ENCODE measurements at places on chromosomes 7 and 10.

GRCh38 chr7:126698446-126698845 lies 554.3 kb downstream of the GRM8 start:
- no peak for DNase-seq

- DNase-seq = no peak
Observed at GRCh38 chr7:137846549-137846826, 286 bp downstream of the DGKI start.

- DNase-seq = no peak
Observed at GRCh38 chr10:12358863-12359564, 9.7 kb downstream of the CAMK1D start.

GRCh38 chr10:125538947-125539731 lies 143.8 kb downstream of the TEX36 start:
- no peak for DNase-seq

GRCh38 chr7:18536486-18536885 lies 40.9 kb downstream of the HDAC9 start:
- DNase-seq = no peak

- no peak for DNase-seq
Observed at GRCh38 chr7:6480323-6480660, 32.5 kb upstream of the DAGLB start.

GRCh38 chr7:2614631-2615330 lies 17.0 kb upstream of the TTYH3 start:
- DNase-seq = no peak

DNA sequence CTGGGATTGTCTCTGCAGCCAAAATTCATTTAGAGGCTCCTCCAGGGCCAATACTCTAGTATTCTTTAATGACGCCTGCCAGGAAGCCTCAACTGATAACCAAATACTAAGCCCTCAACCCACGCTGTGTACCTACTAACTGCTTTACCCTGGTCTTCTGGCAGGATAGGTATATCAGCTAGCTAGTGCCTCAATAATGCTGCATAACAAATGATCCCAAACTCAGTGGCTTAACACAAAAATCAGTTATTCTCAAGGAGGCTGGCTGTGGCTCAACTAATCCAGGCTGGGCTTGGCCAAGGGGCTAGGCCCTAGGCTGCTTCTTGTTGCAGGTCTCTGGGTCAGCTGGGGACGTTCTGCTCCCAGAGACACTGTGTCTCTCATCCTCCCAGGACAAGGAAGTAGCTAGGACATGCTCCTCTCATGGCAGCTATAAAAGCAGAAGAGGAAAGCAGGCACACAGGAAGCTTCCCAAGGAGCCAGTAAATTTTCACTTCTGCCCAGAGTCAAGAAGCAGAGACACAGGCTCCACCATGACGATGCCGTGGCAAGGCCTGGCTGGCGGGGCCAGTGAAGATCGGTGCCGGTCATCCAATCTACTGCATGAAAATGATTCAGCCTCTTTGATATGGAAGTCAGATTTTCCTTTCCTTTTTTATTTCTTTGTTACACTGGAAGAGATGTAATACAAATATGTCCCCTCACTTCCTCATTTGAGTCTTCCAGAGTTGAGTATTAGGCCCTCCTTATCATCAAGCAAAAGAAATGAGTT lies 28.6 kb upstream of the COL13A1 start:
- DNase-seq = no peak

GRCh38 chr7:68235937-68236336 lies 1239.3 kb downstream of the TYW1 start:
- no peak for DNase-seq

DNA sequence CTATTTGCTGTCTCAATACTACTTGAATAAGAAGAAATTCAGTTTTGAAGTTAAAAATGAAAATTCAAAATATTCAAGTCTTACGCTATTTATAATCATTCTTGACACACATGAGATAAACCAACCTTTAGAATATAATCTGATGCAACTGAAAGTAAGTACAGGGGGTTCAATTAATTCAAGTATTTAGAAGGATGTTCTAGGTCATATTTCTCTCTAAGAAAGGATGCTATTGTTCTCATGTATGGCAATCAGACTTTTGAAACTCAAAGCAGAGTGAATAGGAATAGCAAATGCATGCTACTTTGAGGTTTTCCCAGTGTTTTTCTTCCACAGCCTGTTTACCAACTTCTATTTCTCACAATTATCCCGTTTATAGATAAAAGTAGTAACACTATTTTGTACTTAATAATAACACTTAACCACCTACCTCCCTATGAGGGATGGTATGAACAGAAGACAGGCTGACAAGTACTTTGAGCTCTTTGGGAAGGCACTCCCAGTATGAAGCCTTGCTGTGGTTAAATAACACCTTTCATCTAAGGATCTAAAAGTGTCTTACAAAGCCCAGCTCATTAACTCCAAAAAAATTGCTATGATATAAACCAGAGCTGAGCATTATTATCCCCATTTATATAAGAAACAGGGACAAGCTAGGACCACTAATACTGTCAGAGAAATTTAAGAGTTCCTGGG lies 18.0 kb upstream of the SPOCK2 start:
- no peak for DNase-seq

- no peak for DNase-seq
Observed at GRCh38 chr10:22740180-22740579, 25.8 kb upstream of the PIP4K2A start.

DNA sequence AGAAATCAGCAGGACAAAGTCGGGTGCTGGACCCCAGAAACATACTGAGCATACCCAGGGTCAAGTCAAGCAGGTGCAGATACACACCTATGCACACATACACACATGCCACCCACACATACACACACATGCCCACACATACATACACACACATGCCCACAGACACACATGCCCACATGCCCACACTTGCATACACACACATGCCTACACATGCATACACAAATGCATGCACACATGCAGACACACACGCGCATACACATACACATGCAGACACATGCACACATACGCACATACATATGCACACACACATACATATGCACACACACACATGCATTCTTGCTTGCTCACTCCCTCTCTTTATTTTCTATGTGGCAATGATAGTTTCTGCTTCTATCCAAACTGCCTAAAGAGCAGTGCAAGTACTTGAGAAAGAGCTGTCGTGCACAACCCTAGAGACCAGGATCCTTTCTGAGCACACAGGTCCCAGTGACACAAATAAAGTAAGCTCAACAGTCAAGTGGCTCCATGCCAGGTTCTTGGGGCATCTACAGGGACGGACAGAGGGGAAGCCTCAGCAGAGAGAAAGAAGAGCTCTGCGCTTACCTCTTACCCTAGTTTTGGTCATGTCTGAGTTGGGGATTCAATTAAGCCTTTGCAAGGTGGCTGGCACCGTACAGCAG lies 83.7 kb downstream of the EBF3 start:
- DNase-seq = no peak

- no peak for DNase-seq
Observed at GRCh38 chr10:132827861-132828539, 42.1 kb upstream of the NKX6-2 start.

GRCh38 chr10:89120931-89121763 lies 86.0 kb downstream of the CH25H start:
- DNase-seq = no peak

Measured in neuronal stem cell (in vitro differentiated cells).